ENCODE measurements at places on chromosomes 2 and 18.

DNA sequence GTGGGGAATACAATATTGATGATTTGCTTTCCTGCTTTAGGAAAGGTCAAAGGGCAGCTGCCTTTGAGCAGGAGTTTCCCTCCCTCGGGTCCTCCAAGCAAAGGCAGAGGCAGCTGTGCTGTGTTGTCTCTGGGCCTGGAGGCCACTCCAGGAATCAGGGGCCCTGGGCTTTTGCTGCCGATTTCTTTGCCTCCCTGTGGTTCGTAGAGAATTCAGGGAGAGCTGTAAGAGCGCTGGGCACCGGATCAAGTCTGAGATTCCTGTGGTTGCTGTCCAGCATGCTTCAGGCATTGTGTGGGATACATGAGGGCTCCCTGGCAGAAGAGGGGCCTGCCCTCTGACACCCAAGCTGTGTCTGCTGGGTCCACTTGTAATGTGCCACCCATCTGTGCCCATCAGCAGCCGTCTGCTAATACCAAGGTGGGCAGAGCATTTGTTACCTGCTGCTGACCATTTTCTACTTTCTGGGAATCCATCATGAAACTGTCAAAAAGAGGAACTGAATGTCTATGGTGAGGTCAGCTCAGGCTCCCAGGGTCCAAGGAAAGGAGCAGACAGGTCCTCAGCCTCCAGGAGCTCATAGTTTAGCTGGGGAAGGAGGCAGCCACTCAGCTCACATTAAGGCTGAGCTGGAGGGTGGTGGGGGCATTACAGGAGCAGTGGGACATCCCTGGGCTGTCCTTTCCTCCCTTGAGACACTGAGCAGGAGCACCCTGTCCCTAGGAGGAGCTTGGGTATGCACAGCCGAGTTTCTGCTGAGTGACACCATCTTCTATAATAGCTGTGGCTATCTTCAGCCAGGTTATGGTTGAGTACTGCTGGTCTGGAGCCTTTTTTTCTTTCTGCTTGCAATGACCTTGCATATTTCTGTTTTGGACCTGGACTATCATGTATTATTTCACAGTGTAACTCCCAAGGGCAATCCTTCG is 68.5 kb downstream of the CTIF start:
- no peak for DNase-seq

GRCh38 chr2:170022692-170023091 is 155.3 kb upstream of the MYO3B start:
- DNase-seq: no peak

DNA sequence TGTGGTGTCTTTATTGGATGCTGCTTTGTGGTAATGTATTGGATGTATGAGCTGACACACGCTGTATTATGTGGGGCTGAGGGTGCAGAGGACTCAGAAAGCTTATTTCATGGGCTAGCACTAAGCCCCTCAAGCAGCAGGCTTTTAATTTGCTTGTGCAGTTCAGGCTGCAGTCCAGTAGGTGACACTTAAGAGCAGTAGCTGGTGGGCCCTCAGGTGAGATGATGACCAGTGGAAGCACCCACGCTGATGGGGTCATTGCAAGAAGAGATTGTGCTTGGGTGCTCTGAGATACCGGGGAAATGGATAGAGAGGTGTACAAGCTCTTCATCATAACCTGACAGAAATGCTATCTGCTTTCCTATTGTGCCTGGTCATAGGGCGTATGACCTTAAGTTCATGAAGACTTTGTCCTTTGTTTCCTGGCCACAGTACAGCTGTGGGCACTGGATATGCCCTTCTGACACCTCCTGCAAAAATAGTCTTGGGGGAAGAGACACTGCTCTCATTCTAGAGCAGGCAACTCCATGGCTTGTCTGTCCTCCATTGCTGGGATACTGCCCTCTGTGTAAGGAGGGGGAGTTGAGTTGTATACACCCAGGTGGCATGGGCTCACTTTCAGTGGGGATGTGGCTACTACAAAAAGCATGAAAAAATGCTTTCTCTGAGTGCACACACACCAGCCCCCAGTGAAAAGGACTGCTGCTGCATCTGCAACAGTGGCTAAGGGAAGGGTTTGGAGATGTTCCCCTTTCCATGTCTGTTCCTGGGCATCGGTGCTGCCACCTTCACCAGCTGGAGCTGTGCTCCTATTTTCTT is 205.7 kb upstream of the ZSWIM2 start:
- DNase-seq: no peak

DNA sequence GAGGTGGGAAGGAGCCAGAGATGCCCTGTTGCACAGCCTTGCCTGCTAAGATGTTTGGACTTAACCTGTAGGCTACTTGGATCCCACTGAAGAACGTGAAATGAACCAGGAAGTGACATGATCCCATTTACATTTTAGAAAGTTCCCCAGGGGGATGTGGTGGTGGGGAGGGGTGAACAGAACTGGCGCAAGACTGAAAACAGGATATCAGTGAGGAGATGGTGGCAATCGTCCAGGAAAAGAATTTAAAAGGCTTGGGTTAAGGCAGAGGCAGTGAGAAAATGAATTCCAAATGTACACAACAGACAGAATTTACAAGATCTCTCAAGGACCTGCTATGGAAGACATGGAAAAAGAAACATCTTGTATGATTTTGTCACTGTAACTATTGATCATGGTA is 42.3 kb downstream of the SULT1C2 start:
- DNase-seq: no peak

DNA sequence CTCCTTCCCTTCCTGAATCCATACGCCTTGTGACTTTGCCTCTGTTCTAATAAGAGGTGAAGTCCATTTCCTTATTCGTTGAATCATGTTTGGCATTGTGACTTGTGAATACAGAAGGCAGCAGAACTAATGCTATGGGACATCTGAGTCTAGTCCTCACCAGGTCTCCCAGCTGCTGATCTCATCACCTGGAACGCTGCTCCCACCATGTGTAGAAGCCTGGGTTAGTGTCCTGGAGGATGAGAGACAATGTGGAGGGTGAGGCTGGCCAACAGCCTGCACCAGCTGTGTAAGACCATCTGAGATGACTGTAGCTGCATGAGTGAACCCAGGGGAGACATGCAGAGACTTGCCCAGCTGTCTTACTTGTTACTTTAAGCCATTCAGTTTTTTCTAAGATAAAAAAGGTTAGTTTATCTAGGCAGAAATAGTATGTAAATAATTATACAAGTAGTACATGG is 3.5 kb upstream of the HAAO start:
- DNase-seq: no peak

DNA sequence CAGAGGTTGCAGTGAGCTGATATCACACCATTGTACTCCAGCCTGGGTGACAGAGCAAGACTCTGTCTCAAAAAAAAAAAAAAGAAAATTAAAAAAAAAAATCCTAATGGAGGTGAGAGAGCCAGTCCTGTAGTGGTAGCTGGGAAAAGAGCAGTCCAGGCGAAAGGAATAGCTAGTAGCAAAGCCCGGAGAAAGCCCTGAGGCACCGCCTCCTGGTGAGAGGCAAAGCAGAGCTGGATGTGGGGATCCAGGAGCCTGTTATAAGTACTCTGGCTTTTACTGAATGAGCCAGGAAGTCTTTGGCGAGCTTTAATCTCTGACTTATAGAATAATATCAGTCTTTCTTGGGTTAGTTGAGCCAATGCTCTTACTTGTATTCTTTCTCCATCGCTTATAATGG is 6.6 kb upstream of the KLHL23 start:
- DNase-seq: no peak

GRCh38 chr2:180254872-180255271 is 247.8 kb upstream of the CWC22 start:
- DNase-seq: no peak
